MCF 10A (cell line): ENCODE measurements at places on chromosomes 16 and 17. TPM values are rescaled to one million over a fixed set of nuclear protein-coding genes. Genes with fewer than 3 reads are reported as not detected.

ZNF23 gene
- 12.6 and 13.7 TPM in 2 replicates for total RNA-seq

SPN gene
- not detected in 2 replicates for total RNA-seq

ZNF764 gene
- total RNA-seq, result 8.3 and 10.6 TPM in 2 replicates

DHRS7C gene
- total RNA-seq, result not detected in 2 replicates

HS3ST3B1 gene
- total RNA-seq, result 3.4 and 3.8 TPM in 2 replicates

CD300E gene
- not detected in 2 replicates for total RNA-seq

PLLP gene
- total RNA-seq, result 3.9 and 6.1 TPM in 2 replicates

SPATA32 gene
- total RNA-seq, result not detected in 2 replicates

SLC5A11 gene
- total RNA-seq, result not detected in 2 replicates

ZNF423 gene
- total RNA-seq, result not detected in 2 replicates

SYCE1L gene
- total RNA-seq, result 9.0 and 12.2 TPM in 2 replicates

CD300LF gene
- not detected in 2 replicates for total RNA-seq

PPP1R27 gene
- total RNA-seq, result 0.29 TPM in 1 of 2 replicates, not detected in the other

HOXB4 gene
- 0.21 and 0.44 TPM in 2 replicates for total RNA-seq

GPR139 gene
- total RNA-seq, result not detected in 2 replicates

GJD3 gene
- total RNA-seq, result not detected in 2 replicates

CCDC43 gene
- total RNA-seq, result 32.8 and 33.6 TPM in 2 replicates

RPA1 gene
- 60.3 and 62.7 TPM in 2 replicates for total RNA-seq

CSF3 gene
- total RNA-seq, result 9.6 and 17.1 TPM in 2 replicates

WNK4 gene
- total RNA-seq, result 2.3 and 5.4 TPM in 2 replicates

SLC13A2 gene
- total RNA-seq, result not detected in 2 replicates

SLC5A10 gene
- total RNA-seq, result 0.15 and 0.16 TPM in 2 replicates

SPNS2 gene
- total RNA-seq, result not detected in 2 replicates

PCGF2 gene
- total RNA-seq, result 32.6 and 39.5 TPM in 2 replicates

C16orf74 gene
- 62.6 and 68.5 TPM in 2 replicates for total RNA-seq

CDH8 gene
- 0.22 and 0.42 TPM in 2 replicates for total RNA-seq

SLC52A1 gene
- not detected in 2 replicates for total RNA-seq

NOG gene
- 1.1 and 1.7 TPM in 2 replicates for total RNA-seq

ACSM2A gene
- not detected in 2 replicates for total RNA-seq

KRTAP2-1 gene
- total RNA-seq, result not detected in 2 replicates

ZNF18 gene
- total RNA-seq, result 4.6 and 7.3 TPM in 2 replicates

CACNA1G gene
- not detected in 2 replicates for total RNA-seq

FZD2 gene
- 6.8 and 10.1 TPM in 2 replicates for total RNA-seq

SLC35G6 gene
- not detected in 2 replicates for total RNA-seq

SOX15 gene
- total RNA-seq, result 32.6 and 34.4 TPM in 2 replicates

PDE6G gene
- total RNA-seq, result not detected in 2 replicates

CCDC78 gene
- total RNA-seq, result 4.6 and 6.0 TPM in 2 replicates

PARD6A gene
- total RNA-seq, result 3.2 and 4.5 TPM in 2 replicates

SCIMP gene
- not detected in 2 replicates for total RNA-seq

USP36 gene
- total RNA-seq, result 118 and 119 TPM in 2 replicates

ZFHX3 gene
- 21.1 and 27.4 TPM in 2 replicates for total RNA-seq

OR1A1 gene
- total RNA-seq, result not detected in 2 replicates

CRHR1 gene
- total RNA-seq, result not detected in 2 replicates

TLCD3B gene
- 0.21 and 0.27 TPM in 2 replicates for total RNA-seq

NAGS gene
- 0.88 and 1.6 TPM in 2 replicates for total RNA-seq

KCNJ12 gene
- 0.05 TPM in 1 of 2 replicates, not detected in the other for total RNA-seq

TVP23A gene
- total RNA-seq, result not detected in 2 replicates

GLOD4 gene
- total RNA-seq, result 59.0 and 62.6 TPM in 2 replicates

TMEM204 gene
- total RNA-seq, result not detected in 2 replicates

PRR11 gene
- total RNA-seq, result 35.7 and 48.5 TPM in 2 replicates

WFIKKN2 gene
- total RNA-seq, result not detected in 2 replicates

LITAFD gene
- not detected in 2 replicates for total RNA-seq

TMIGD1 gene
- not detected in 2 replicates for total RNA-seq

TP53TG3 gene
- total RNA-seq, result not detected in 2 replicates

RDM1 gene
- total RNA-seq, result 0.44 and 2.6 TPM in 2 replicates

TBC1D3G gene
- 0.86 TPM in 1 of 2 replicates, not detected in the other for total RNA-seq

TPPP3 gene
- total RNA-seq, result not detected in 2 replicates
